ENCODE measurements at places on chromosomes 12 and 14.

GRCh38 chr14:44609201-44609600 lies 102.1 kb upstream of the FSCB start:
- DNase-seq = no peak

GRCh38 chr12:26658991-26659390 lies 174.0 kb downstream of the ITPR2 start:
- DNase-seq = no peak

GRCh38 chr12:92170050-92170449 lies 24.4 kb upstream of the BTG1 start:
- DNase-seq = no peak

DNA sequence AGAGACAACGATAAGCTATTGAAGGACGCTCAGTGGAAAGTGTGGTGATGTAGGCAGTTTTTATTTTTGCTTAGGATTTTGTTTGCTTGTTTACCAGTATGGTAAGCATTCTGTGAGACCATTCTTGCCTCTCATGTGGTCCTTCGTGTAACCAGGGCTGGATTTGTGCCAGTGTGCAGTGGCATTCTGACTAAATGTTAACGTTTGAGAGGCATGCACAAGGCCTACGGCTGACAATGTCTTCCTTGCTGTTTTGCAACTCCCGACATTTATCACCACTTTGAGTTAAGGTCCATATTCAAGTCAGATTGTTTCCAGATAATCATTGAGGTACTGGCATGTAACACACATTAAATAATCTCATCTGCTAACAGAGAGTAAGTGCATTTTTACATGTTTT lies 102.3 kb upstream of the BCAT1 start:
- no peak for DNase-seq

DNA sequence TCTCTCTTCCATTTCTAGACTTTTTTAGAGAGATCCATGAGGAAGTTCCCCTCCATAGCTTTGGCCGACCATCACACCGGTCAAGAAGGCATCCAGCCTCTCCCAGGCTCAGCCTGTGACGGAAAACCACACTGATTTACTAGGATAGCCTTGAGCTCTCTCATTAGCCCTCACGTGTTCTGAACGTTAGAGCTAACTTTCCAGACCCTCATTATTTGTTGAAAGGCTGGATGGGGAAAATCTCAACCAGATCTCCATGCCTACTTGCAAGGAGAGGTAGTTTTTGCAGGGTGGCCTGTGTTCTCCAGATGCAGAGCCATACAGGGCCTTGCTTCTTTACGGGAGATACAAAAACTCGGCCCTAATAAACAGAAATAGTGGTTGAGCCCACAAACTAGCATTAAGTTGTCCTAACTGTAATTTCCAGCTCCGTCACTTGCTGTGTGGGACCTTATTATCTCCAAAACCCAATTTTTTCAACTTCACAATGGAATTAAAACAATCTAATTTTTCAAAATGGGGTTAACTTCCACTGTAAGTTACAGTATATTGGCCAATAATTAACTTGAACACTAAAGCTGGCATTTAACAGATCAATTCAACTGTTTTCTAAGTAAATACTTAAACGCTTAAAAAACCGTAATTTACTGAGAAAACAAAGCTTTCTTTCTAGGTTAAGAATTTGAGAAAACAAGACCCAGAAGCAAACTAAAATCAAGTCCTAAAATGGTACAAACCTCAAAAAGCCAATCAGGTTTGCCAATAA lies 65.3 kb downstream of the KLHL28 start:
- no peak for DNase-seq

GRCh38 chr14:39025250-39025809 lies 77.7 kb downstream of the SEC23A start:
- DNase-seq = no peak
